AG08395 (cell line): ENCODE measurements at places on chromosomes 4 and X.
A peak's percentile ranks its signal among the peaks of the same experiment; 100 is the strongest.

GRCh38 chrX:1734806-1735205, 119.9 kb downstream of the ASMT start:
- no peak for DNase-seq

DNA sequence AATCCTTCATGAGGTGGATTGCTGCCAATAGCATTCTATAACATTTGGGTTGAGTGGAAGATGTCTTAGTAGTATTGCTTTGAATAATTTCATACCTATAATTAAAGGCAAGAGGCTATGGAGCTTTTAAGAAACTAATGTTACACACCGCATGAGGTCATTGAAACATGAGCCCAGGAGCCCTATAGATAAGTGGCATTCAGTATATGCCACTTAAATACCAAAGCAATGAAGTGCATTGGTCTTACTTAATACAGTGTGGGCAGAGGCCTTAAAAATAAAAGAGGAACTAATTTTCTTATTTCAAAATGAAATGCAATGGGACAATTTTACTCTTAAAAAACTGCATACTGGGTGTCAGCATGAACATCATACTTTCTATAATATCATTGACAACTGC, 47.5 kb downstream of the SPATA18 start:
- no peak for DNase-seq

DNA sequence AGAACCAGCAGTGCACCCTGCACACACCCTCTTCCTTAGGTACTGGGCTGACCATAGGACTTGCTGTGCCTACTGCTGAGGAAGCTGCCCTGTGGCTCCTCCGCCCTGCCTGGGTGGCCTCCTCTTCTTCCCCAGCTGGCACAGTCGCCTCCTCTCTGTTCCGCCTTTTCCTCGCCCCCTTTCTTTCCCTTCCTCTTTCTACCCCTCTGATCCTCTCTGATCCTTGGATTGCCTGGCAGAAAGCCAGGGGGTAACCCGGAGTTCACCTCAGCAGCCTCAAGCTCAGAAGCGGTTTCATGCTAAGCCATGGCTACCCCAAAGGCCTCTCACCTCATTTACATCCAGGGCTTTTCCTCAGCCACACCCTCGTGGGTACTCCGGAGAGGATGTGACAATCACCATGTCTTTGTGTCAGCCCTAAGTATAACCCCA, 136.2 kb downstream of the SMIM20 start:
- no peak for DNase-seq

DNA sequence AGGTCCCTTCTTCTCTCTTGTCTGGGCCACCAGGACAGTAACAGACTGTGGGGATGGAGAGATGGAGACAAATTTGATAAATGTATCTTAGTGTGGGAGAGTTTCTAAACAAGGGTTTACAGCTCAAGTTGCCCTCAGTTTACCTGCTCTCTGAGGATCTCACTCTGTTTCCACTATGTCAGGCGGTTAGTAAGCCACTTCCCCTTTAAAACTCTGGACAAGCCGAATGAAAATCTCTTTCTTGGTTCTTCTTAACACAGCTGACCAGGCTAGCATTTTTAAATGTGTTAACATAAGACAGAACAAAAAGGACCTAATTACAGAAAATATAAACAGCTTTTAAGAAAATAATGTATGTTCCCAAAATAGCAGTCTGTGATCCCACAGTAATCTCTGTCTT, 2.9 kb upstream of the SCARB2 start:
- no peak for DNase-seq

GRCh38 chrX:8297766-8298165, 126.7 kb upstream of the VCX2 start:
- DNase-seq = no peak

GRCh38 chr4:48439988-48440387, 43.2 kb upstream of the SLC10A4 start:
- DNase-seq = no peak

DNA sequence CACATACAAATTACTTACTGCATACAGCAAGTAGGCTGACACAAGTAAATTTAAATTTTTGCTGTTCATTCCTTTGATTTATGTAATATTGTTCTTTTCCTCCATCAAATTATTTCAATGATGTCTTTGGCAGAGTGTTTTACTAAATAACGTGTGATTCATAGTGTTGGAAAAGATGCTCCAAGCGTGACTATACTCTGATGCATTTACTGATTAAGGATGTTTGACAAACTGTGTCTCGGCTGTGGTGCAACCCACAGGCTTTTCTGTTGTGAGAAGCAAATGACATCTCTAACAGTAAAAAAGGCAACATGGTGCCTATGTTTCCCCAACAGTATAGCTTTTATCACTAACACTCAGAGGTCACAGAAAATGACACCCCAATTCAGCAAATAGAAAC, 540.9 kb downstream of the PPP4R3C start:
- no peak for DNase-seq

- peak; percentile 74 for DNase-seq
Observed at GRCh38 chr4:118173956-118174725, 139.9 kb downstream of the NDST3 start.

DNA sequence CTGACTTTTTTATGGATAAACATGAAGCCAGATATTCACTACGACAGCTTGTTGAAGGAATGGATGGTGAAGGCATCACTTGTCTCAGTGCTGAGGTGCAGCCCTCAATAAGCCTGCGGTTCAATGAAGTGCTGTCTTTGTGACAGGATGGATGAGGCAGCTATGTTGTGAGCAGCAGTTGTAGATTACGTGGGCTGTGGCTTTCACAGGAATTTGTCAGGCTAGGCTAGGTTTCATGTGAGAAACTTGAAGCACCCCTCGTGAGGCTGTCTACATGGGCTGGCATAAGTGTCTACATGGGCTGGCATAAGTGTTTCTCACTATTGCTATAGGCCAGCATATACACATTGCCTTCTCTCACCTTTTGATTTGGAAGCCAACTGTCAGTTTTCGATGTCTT, 1050.0 kb downstream of the ADGRL3 start:
- no peak for DNase-seq

DNA sequence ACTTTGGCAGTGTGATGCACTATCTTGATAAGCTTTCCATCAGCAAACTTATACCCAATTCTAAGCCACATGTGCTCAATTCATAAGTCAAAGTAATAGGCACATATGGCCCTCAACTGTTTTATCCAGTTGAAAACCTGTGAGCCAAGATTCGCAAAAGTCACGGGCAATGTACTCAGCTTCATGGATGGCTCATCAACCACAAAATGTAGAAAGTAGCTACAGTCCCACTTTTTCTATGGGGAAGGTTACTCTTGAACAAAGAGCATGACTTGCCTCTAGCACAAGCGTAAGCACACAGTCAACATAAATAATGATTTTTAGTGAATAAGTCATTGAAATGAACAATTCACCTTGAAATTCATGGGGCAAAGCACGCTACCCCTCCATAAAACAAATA, 25.1 kb upstream of the DDX53 start:
- no peak for DNase-seq

GRCh38 chr4:71110499-71110898, 117.0 kb downstream of the DCK start:
- DNase-seq = no peak

DNA sequence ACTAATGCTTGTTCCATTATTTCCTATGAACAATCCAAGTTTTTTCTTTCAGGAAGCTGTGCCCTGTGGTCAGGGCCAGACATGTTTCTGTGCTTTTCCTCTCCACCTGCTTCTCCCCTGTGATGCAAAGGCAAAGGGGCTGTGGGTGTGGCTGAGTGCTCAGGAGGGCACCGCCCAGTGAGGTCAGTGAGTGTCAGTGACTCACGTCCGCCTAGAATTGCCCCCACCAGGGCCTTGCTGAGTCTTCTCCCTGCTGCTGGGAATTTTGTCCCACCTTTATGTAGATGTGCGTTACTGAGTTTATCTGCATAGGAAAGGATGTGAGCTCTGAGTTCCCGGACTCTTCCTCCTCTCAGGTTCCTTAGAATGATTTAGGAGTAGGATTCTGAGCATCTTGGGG, 283.2 kb downstream of the DCHS2 start:
- DNase-seq = peak; percentile 15

DNA sequence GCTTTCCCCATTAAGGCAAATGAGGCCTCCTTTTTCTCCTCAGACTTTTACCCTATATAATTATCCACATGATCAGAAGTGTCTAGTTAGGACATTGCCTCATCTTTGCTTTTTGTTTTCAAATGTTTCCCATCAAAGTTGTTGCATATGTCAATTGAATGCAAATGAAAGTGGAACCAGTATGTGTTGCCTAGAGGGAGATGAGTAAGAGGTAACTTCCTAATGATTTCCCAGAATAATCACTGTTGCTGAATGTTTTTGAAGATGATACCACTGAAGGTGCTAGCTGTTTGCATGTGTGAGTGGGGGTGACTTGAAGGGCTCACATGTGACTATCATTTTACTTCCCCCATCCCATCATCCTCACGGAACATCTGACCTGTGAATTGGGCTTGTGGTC, 33.9 kb downstream of the PAK3 start:
- no peak for DNase-seq

DNA sequence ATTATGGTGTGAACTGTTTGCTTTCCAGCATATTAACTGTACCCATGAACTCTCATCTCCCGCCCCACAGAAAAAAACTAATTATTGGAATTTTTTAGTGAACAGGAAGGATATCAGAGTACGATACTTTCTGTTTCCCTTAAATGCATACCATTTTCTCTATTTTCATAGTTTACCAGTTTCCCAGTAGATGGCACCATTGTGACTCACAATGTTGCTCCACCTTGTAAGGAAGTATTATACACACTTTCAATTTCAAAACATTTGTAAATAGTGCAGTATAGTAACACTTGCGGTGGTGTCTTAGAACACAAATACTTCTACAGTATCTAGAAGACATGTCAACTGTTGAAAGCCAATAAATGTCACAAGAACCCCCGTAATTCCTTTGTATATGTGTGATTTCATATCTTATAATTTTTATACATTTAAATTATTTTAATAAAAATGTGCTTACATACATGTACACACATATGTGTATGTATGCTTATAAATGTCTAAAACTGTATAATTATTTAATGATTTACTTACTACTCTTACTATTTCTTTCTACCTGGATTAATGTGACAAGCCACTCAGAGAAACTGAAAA, 167.3 kb downstream of the SLIT2 start:
- peak; percentile 59 for DNase-seq

GRCh38 chrX:31036895-31037294, 34.9 kb downstream of the FTHL17 start:
- DNase-seq = peak; percentile 63

DNA sequence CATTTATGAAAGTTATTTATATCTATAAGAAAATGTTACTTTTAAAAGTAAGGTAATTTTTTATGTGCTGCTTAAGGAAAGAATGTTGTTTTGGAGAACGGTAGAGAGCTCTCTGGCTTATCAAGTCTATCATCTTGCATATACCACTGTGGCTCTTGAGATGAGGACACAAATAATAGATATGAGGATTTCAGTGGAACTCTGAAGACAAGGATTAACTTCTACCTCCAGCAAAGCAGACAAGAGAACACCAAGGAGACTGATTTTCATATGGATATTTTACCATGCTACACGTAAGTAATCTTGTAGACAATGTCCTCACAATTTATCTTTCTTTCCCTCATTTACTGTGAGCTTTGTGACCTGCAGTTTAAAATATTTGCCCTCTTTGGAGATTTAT, 557.5 kb upstream of the NDST4 start:
- DNase-seq = no peak

DNA sequence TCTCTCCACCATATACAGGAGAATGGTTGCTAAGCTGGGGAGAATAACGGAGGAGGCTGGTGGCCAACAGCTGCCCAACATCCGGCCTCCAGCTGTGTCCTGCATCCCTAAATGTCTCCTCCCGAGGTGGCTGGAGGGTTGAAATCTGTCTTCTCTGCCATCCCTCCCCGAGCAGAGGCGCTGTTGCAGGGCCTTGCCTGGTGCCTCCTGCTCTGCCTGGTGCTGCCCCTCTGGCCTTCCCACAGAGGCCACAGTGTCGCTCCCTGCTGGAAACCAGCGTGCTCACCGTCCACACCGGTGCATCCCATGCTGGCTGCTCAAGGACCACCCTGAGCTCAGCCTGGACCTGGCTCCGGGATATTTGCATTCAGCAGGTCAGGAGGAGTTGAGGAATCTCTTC, 115.2 kb downstream of the ENPP6 start:
- no peak for DNase-seq

- no peak for DNase-seq
Observed at GRCh38 chr4:140666889-140667614, 89.1 kb downstream of the TBC1D9 start.

GRCh38 chrX:51144828-51145442, 187.7 kb upstream of the NUDT10 start:
- peak; percentile 43 for DNase-seq

DNA sequence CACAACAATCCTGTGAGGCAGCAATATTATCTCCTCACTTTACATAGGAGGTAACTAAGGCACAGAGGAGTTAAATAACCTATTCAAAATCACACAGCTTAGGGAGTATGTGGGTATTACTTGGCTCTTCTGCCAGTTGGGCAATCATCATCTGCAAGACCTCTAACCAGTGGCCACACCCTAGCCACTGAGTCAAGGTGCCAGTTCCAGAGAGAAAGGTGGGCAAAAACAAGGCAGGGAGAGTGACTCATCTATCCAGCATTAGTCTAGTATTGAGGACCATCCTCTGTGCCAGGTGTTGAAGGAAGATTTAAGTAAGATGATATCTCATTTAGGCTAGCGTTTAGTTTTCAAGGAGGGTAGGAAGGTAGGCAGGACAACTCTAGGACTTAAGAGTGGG, 113.9 kb upstream of the EOLA2 start:
- no peak for DNase-seq

DNA sequence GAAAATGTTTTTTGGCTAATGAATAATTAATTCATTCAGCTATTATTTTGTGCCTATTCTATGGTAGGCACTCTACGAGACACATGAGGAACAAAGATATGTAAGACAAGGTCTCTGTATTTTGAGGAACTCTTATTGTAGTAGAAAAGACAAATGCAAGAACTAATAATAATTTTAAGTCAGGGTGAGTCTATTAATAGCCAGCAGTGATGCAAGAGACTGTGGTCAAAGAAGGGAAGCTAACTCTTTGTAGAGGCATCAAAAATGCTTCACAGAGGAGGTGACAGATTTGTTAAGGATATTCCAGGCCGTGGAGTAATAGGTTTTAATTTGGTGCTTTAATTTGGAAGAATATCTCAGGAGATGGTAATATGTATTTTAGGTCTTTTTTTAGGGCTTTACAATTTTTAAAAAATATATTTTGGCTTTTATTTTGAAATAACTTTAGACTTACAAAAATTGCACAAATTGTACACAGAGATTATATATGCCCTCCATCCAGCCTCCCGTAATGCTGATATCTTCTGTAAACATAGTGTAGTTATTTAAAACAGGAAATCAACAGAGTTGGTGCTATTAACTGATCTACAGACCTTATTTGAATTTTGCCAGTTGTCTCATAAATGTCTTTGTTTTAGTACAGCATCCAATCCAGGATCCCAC, 48.1 kb downstream of the DCLK2 start:
- DNase-seq = no peak

GRCh38 chr4:156596026-156596425, 375.6 kb downstream of the PDGFC start:
- no peak for DNase-seq

DNA sequence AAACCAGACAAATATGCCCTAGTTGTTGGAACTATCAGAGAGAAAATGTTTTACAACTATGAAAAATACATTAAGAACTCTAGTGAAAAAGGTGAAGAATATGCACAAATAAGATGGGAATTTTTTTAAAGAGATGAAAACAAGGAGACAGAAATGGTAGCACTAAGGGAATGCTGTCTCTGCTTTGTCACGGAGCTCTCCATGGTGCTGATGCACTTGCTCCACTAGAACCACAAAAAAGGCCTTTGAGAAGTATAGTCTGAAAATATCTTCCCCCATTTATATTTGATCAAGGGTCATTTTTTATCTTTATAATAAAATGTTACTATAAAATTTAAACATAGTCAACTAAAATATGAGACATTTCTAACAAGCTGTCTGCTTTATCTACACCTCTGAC, 1655.5 kb upstream of the AGA start:
- no peak for DNase-seq
